ENCODE measurements at places on chromosomes 12 and 14.

DNA sequence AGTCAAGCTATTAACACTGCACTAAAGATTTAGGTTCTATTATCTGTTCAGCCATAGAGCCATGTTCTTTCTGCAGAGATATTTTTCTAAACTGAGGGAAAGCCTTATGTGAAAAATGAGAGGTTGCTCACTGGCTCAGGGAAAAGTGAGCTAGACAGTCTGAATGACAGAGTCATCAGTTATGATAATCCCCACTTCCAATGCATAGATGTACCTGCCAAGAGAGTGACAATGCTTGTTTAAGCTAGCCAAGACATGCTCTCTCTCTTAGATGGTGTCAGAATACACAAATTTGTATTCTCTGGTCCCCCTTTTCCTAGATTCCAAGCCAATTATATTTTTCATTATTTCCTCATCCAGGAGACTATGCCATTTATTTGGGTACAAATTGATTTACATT, 176.9 kb upstream of the FRMD6 start:
- no peak for DNase-seq

DNA sequence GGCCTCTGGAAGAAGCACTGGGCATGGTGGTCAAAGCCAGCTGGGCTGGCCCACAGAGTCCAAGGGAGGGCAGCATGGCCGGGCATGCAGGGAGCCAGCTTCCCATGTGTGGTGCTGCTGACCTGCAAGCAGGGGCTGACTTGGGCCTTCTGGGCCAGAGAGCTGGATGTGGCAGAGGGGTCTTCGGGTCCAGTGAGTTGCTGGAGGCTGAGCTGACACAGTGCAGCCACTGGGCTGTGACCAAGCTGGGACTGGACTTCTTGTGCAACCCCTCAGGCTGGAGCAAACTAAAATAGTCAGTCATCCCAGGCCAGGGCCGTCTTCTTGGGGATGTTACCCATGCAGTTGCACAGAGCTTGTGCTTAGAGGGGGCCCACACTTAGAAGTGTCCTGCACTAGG, 7.3 kb upstream of the RIN3 start:
- no peak for DNase-seq

GRCh38 chr12:15453613-15454012, 131.3 kb downstream of the PTPRO start:
- no peak for DNase-seq

GRCh38 chr12:122094735-122095631, 16.4 kb downstream of the MLXIP start:
- DNase-seq, result no peak

Data from activated CD4-positive, alpha-beta T cell treated with anti-CD3 and anti-CD28 coated beads, Interleukin-2, amount 10 ng/mL, durations not matched to agents 7 days and 5 days (primary cell).